Stimulated activated CD4-positive, alpha-beta T cell treated with anti-CD3 and anti-CD28 coated beads, Interleukin-4, amount 100 ng/mL, for 48 hours (primary cell): ENCODE measurements at places on chromosomes 6 and 20.

GRCh38 chr6:165766457-165766856 is 103.4 kb upstream of the PDE10A start:
- no peak for DNase-seq

DNA sequence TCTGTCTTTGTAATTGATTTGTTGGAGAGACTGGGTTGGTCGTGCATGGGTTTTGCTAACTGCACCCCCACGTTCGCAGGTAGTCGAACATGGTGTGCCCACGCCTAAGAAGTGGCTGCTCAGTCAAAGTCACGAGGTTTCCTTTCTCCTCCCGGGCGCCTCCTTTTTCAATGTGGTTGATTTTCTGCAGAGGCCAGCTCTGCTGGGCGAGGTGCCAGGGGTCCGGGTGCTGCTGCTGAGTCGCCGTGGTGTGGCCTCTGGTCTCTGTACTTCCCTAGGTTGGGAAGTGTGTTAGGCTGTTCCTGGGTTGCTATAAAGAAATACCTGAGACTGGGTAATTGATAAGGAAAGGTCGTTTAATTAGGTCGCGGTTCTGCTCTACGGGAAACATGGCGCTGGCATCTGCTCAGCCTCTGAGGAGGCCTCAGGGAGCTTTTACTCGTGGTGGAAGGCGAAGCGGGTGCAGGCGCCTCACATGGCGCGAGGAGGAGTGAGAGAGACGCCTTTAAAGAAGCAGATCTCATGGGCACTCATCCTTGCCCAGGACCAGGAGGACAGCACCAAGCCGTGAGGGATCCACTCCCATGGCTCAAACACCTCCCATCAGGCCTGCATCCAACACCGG is 14.1 kb downstream of the OSBPL2 start:
- no peak for DNase-seq

DNA sequence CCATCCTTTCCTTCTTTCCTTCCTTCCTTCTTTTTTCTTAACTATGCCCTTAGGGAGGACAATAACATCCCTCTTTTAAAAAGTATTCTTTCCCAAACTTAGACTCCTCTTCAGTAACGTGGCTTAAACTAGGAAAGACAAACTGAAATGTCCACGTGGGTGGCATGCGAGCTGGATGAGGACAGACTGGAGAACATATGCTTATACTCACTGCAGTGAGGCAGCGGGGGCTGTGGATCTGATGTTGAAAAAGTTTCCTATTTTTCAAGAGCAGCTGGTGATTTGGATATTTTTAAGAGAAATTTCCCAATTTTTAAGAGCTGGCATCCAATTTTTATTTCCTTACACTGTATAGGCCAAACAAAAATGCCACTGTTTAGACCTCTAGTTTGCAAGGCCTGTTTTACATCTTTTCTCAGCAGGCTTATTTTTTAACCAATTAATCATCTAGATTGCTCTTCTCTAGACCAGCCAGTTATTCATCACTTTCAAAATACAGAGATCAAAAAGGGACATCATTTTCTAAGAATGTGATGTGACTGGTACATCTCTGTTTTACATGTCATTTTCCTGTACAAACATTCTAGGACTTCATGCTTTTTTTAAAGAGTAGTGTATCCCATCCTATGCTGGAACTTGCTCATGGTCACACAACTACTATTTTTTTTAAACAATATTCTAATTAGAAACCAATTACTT is 226.5 kb downstream of the BTBD9 start:
- no peak for DNase-seq

DNA sequence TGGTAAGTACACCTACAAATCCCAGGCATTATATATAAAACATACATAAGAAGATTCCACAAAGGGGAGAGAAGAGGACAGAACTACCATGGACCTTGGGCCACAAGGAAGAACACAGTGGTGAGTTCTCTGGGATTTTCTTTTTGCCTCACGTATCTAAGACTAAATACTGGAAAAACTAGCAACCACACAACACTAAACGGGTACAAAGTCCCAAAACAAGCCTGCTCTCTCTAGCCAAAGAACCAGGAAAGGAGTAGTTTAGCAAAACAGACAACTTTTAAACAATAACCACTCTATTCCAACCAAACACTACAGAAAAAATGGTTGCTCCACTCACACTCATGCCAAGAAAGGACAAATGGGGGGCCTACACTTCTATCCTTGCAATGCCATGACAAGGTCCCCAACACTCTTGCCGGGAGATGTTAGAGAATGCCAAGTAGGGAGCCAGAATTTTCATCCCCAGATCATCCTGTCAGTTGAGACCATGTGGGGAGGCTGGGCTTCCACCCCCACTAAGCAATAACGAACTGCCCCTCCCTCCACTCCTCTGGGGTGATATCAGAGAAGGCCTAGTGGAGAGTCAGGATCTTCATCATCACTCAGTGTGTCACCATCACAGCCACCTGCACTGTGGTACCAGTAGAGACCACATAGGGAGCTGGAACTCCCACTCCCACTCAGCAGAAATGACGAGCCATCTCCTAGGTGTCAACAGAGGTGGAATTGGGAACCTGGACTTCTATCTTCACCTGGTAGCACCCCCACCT is 123.5 kb downstream of the DST start:
- no peak for DNase-seq

- DNase-seq = no peak
These were observed 90.0 kb downstream of the IPCEF1 start for GRCh38 chr6:154266560-154267099.

DNA sequence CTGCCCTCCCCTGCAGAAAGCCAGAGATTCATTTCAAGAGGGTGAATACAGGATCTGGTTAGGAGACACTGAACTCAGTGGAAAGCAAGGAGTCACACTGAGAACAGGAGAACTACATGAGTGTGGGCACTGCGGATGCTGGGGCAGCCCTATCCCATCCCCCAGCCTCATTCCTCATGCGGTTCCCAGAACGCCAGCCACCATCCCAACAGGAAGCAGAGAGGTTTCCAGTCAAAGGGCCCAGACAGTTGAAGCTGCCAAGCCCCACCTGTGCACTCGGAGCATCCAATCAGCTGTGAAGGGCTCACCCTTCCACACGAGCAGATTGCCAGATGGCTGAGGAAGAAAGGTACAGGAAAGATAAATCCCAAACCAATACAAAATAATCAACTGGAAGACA is 50.7 kb upstream of the PRND start:
- no peak for DNase-seq

GRCh38 chr6:156391061-156391672 is 386.0 kb upstream of the ARID1B start:
- DNase-seq = no peak

DNA sequence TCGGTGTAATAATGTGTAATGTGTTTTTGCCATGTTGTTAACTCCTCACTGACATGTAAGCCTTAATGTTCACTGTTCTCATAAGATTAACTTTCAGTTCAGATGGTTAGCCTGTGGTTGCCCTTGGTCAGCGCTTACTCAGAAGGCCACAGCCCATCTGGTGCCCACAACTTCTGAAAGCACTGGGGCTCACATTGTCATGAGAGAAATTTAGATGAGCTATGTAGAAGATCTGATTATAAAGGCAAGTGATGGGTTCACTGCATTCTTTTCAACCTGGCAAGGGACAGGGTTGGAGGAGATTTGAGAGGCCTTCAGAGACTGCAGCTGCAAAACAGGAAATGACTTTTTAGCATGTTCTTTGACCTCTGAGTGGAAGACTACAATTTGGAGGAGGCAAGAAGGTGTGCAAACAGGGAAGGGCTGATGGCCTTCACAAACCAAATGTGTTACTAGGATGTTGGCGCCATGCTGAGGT is 242.3 kb upstream of the SUPT3H start:
- no peak for DNase-seq

GRCh38 chr20:63898882-63899558 is 4.1 kb downstream of the DNAJC5 start:
- no peak for DNase-seq

DNA sequence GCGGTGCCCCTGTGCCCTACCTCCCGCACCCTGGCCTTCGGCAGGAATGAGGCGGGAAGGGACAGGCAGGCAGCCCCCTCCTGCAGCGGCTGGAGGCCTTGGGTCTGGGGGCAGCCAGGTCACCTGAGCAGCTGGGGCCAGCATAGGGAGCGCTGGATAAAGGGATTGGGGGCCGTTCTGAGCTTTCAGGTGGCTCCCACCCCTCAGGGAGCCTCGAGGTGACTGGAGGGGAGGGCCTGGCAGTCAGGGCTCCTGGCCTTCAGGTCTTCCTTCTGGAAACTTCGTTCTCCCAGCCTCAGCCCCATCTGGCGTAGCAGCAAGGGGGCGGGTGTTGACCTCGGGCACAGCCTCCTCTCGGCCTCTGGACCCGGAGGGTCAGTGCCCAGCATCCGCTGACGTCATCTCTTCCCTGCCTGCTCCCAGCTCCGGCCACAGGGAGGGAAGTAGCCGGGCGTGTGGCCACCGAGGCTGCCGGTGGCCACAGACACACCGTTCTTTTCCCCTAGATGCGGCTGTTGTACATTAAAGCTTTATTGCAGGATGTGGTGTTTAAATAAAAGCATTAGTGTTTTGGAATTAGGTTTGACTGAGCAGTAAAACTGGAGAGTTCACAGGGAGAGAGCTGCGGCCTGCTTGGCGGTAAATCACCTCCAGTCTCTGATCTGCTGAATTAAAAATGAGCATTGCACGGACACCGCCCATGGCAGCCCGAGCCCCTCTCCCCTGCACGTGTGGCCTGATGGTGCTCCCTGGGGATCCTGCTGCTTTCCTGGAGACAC is 80.0 kb upstream of the GATA5 start:
- no peak for DNase-seq

DNA sequence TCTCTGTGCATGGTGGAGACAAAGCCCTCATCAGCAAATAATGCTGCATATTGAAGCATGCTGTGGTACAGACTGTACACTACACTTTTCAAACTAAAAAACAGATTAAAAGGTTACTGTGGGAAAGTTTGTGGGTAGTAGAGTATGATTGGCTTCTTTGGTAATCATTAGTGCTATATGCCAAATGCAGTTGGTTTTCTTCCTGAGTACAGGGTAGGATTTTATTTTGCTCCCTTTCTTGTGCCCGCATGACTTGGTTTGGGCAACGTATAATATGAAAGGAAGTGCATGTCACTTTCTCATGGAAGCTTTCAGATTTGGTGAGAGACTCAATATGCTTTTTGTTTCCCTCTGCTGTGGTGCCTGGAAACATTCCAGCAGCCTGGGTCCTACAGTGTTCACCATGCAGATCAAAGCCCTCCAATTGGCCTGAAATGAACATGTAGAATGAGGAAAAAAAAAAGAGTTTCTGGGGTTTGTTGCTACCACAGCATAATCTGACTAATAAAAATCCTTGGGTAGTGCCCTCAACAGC is 270.7 kb upstream of the ADGRB3 start:
- DNase-seq = no peak

GRCh38 chr6:96532399-96532798 is 10.8 kb downstream of the UFL1 start:
- DNase-seq = no peak

DNA sequence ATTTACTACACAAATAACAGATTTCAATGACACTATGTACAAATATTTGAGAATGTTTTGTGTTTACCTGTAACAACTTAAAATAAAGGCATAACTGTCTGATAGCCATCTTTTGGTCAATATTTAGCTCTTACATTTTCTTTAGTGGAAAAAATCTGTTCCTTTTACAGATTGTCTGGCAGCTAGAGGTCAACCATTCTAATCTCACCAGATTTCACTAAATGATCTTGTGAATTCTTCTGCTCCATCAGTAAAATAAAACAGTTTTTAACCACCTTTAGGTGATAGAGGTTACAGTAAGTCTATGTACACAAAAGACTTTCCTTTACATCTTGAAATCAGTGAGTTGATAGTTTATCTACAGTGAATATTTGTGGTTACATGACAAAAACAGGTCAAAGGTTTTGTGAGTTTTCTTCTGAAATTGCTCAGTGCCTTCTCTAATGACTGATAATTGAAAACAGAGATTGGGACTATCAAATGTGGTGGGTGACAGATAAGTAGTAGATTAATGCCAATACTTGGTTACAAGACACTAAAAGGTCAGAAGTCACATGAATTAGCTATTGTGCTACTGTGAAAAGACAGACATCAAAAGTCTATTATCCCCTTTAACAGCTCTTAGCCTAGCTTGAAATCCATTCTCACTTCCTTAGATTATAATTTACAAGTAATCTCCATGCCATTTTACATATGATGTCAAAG is 47.4 kb downstream of the BMP5 start:
- DNase-seq = no peak

- DNase-seq = no peak
These were observed 52.8 kb upstream of the FILIP1 start for GRCh38 chr6:75546381-75546780.

DNA sequence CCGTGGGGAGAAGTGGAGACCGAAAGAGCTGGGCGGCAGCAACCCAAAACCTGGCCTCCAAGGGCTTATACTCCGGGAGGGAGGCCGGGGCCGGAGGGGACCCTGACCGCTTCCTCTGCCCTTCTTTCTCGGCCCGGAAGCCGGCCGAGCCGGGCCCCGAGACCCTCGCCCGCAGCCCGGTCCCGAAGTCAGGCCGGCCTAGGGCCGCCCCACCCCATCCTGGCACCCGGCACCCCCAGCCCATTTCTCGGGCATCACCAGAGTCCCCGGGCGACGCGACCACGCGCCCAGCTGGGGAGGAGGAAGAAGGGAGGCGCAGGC is 572 bp upstream of the ZDHHC14 start:
- no peak for DNase-seq

DNA sequence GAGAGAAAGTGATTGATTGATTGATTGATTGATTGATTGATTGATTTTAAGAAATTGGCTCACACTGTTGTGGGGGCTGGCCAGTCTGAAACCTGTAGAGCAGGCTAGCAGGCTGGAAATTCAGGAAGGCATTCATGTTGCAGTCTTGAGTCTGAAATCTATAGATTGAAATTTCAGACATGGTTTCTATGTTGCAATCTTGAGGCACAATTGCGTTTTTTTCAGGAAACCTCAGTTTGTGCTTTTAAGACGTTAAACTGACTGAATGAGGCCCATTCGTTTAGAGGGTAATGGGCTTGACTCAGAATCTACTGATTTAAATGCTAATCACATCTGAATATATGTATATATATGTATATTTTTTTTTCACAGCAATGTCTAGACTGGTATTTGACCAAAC is 106.3 kb downstream of the STXBP5 start:
- no peak for DNase-seq

DNA sequence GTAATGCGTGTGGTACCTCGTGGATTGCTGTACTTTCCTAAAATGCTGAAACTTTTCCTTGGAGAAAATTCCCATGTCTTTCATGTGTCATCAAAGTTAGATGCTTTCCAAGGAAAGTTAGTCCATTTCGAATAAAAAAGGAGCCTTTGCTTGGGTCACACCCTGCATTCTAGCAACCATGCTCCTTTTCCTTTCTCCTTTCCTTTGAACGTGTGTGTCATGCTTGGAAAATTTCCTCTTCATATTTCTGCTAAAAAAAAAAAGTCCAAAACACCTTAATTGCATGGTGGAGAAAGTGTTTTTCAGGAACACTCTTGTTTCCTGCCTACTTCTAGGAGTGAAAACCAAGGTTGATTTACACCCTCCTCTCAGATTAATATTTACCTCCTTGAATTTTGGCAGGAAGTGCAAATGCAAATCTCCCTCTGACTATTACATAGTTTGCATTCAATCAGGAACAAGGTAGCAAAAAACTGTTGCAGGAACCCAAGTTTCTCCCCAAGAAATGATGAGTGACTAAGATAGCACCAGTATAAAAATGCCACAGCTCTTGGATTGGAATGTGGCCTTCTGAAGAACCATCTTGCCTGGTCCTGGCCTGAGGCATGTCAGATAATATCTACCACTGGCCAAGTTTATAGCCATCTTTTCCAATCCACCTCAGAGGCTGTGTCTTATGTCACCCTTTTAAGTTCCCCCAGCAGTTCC is 590.6 kb downstream of the QKI start:
- DNase-seq = no peak

GRCh38 chr20:1894471-1894950 is 696 bp upstream of the SIRPA start:
- no peak for DNase-seq

- peak; percentile 63 for DNase-seq
These were observed 425.2 kb downstream of the CD83 start for GRCh38 chr6:14542670-14543366.
